ENCODE measurements at places on chromosomes 1 and 21.

DNA sequence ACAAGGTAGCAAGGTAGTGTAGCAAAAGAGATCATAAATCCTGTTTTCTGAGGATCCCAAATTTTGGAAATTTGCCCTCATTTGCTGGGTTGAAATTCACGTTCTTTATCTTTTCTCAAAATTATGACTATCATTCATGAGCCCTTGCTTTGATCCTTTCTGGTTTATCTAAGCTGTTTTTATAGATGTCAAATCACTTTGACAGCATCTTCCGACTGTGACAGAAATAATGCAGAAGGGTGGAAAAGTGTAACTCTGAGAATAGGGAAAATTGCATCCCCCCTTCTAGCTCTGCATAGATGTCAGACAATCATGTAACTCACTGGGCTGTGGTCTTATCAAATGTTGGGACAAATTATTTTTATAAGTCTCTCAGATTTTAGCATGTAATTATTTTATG is 550.1 kb downstream of the OMA1 start:
- DNase-seq: no peak

DNA sequence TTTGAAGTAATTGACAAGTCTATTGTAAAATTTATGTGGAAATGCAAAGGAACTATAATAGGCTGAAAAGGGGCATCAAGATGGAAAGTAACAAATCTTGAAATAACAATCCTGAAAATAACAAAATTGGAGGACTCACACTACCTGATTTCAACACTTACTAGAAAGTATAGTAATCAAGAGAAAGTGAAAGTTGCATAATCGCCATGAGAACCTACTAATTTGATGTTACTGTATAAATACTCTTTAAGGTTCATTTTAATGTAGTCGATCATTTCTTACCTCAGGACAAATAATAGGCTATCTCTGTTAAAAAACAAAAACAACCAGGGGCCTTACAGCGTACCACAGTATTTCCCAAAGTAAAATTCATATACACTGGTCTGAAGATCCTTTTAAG is 71.7 kb downstream of the EDEM3 start:
- no peak for DNase-seq

- no peak for DNase-seq
Measured at GRCh38 chr1:28744184-28744583, 7.4 kb downstream of the YTHDF2 start.

DNA sequence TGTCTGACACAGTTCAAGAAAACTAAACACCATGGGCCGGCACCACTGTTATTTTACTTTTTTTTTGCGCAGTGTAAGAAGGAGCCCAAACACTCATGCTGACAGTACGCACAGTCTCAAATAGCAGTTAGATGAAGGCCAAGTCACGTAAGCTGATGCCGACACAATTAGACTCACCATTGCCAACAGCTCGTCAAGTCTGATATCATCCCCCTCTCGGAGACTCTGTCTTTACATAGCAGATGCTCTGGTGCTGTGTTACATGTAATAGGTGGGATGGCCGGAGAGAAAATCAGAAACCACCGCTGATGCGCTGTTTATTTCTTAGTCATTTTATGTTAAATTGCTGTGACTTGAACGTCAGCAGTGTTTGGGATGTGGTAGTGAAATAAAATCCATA is 49.3 kb downstream of the TGFB2 start:
- DNase-seq: no peak

- no peak for DNase-seq
Measured at GRCh38 chr1:244352156-244352830, 99.4 kb downstream of the ADSS2 start.

- no peak for DNase-seq
Measured at GRCh38 chr1:226510453-226510852, 38.1 kb upstream of the STUM start.

GRCh38 chr1:54614563-54614962 is 8.8 kb downstream of the FAM151A start:
- no peak for DNase-seq

- DNase-seq: peak; percentile 47
Measured at GRCh38 chr21:46605767-46606426, 1.0 kb upstream of the S100B start.

- no peak for DNase-seq
Measured at GRCh38 chr1:75034376-75034775, 99.8 kb upstream of the LHX8 start.

- DNase-seq: peak; percentile 47
Measured at GRCh38 chr1:92310185-92310597, 11.3 kb downstream of the RPAP2 start.

DNA sequence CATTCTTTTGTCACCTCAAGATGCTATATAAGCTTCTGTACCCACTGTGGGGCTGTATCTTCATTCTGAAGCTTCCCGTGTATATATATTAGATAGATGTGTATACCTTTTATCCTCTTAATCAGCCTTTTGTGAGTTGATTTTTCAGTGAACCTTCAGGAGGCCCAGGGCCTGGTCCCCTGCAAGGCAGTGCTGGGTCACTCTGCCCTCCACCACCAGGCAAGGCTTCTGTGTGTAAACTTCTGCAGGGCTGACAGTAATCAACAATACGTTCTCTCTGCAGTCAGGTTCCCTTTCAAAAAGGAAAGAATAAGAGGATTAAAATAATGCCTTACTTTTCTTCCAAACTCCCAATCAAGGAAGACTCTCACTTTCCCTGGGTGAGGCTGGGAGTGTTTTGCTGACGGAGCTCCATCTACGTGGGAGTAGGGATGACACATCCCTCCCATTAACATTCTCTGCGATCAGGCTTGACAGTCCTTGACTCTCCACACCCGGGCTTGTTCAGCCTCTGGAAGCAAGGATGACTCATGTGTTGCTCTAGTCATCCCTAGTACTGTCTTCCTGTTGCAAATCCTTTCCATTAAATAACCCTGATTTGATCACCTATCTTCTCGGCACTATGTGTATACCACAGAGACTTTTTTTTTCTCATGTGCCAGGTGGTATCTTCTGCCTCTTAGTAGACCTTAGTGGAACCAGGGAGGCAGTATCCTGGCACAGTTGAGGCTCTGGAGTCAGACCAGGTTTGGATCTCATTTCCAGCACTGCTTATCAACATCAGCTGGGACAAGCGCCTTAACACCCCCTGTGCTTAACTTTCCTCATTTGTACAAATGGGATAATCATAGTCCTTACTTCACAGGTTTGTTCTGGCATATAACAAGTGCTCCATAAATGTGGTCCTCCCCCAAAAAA is 70.3 kb upstream of the KCNK1 start:
- no peak for DNase-seq

- no peak for DNase-seq
Measured at GRCh38 chr1:20465187-20465586, 20.8 kb downstream of the CAMK2N1 start.
